ENCODE measurements at places on chromosomes 1 and 21.

DNA sequence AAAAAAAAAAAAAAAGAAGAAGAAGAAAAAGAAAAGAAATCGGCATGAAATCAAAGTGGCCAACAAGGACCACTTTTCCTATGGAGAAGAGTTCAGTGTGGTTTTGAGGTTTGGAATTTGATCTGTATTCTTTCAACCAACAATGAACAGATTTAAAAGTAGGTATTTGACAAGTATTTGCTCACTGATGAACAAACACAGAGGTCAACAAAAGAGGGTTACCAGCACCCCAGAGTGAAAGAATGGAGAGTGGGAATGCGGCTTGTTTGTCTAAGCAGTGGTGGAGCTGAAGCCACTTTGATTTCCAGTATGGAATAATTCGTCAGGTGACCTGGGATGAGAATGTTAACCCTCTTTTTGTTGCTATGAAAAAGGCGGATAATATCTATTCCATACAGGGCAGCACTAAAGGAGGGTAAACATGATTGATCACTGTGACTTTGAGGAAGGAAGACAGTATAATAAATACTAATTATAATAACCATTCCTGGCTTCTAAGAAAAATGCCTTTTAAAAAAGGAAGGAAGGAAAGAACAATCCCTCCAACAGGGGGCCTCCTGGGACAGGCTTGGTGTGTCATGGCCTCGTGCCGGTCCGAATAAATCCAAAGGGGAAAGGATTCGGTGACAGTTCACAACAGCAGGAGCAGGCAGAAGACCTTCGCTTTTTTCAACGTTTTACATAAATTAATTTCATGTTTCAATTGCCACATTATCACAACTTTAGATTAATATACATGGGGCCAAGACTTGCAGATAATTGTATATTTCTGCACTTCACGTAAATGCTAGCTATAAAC is 37.2 kb upstream of the SIM2 start:
- no peak for DNase-seq

DNA sequence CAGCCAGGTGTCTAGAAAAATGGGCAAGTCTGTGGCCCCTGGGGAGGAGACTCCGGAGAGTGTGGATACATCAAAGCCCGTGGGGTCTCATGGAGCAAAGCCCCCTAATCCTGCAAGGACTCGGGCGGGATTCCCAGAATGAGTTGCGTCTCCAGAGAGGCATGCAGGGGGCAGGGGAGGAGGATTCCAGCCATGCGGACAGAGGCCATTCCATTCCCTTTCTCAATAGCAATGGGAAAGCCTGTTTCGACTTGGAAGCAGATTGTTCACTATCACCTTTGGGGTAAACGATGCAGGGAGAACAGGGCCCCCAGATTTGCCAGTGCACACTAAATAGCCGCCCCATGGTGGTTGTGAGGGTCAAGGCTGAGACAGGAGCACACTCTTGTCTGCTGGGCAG is 15.4 kb upstream of the PRDM15 start:
- no peak for DNase-seq

GRCh38 chr1:170590921-170591705 is 59.1 kb downstream of the GORAB start:
- no peak for DNase-seq

GRCh38 chr1:189804352-189804751 is 673.3 kb downstream of the BRINP3 start:
- no peak for DNase-seq

GRCh38 chr1:41499591-41499990 is 15.1 kb upstream of the EDN2 start:
- no peak for DNase-seq

GRCh38 chr1:231334079-231334666 is 3.5 kb downstream of the EXOC8 start:
- DNase-seq: no peak

- DNase-seq: no peak
Observed at GRCh38 chr1:244876228-244876910, 12.0 kb upstream of the HNRNPU start.

DNA sequence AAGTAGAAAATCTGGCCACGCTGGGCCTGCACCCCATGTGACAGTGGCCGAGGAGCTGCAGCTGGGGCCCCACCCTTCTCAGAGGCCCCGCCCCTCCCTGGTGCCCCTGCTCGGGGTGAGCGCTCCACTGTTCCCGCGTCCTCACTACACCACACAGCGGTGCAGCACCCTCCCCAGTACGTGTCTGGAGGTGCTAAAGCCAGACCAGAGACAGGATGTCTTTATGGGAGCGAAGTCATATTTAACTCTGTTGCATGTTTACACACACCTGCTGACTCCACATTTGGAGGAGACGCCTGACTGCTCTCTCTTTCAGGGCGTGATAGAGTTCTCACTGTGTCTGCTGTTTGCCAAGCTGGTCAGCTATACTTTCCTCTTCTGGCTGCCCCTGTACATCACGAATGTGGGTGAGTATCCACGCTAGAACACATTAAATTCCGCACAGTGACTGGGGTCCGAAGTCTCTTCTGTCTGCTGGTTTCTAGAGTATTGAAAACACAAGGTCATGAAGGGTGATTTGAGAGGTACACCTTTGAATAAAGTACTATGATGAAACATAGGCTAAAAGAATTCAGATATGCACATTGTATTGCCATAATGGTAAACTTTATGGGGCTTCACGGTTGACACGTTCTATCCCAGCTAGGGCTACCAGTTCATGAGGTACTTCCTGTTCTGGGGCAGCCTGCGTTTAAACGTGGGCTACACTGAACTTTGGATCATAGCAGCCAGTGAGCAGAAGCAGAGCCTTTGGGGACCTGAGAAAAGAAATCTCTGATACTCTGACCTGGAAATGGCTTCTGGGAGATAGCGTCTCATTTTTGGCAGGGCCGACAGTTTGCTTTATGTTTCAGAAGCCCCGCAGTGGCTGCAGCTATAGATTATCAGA is 48.4 kb downstream of the SLC37A1 start:
- DNase-seq: no peak

DNA sequence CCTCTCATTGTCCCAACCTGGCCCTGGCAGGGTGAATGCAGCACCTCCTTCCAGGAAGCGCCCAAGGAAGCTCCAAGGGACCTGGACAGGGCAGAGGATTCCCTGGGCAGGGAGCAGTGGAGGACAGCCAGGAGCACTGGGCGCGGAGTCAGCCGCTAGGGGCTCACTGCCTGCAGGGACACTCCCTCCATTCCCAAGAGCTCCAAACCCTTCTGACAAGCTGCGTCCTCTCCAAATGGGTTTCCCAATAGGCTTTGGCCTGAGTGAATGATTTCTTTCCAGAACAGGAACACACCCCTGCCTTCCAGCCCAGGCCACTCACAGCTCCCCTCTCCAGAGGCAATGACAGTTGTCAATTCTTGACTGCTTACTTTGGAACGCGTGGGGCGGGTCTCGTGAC is 128.5 kb upstream of the EDN2 start:
- DNase-seq: no peak

DNA sequence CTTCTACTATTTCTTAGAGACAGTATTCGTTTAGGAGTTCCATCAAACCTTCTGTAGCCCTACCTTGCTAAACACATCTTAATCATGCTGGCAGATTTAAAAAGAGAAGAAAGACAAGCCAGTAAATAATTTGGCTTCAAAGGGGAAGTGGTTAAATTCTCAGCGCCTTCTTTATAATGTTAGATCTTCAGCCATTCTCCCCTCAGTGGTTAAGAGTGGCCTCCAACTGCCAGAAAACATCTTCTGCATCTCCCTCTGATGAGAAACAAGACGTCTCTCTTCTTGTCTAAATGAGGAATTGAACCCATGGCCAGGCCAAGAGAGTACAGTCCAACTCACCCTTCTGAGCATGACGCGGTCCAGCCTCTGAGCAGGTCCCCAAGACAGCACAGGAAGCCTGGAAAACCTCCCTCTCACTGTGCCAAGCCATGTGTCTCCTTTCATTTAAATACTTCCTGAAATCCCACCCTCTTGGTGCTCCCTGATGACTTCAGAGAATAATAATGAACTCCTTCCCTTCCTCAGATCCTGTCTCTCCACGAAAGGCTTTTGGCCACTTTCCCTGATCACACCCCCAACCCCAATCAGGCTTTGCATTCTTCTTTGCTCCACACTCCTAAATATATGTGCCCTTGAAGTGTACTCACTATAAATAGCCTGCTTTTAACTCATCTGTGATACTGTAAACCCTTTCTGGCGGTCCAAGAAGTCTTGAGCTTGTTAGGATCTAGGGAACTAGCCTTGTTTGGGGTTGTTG is 16.4 kb upstream of the LRRC52 start:
- no peak for DNase-seq

Data from activated T-helper 9 cell treated with anti-CD3 and anti-CD28 coated beads, Interleukin-2, amount 50 U/mL, for 16 hours (primary cell).